NCI-H510A (cell line): ENCODE measurements at places on chromosomes 16 and 17.

DNA sequence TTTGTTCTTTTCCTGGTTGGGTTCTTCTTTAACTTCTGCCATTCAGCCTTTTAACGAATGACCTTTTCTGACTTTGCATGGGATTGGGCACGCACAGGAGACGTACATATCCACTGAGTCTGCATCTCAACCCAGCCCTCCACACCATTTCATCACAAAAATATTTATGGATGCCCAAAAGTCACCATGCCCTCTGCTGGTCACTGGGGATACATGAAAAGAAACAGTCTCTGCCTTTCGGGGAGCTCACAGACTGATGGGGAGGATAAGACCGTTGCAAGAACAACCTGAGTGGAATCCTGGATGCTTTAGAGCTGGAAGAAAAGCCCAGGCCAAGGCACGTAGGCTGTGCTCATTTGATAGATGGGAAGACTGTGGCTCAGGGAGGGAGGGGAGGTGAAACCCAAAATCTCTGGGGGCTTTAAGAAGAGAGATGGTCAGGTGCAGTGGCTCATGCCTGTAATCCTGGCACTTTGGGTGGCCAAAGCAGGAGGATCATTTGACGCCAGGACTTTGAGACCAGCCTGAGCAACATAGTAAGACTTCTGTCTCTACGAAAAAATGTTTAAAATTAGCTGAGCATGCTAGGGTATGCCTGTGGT, 7.9 kb upstream of the MT2A start:
- no peak for DNase-seq

DNA sequence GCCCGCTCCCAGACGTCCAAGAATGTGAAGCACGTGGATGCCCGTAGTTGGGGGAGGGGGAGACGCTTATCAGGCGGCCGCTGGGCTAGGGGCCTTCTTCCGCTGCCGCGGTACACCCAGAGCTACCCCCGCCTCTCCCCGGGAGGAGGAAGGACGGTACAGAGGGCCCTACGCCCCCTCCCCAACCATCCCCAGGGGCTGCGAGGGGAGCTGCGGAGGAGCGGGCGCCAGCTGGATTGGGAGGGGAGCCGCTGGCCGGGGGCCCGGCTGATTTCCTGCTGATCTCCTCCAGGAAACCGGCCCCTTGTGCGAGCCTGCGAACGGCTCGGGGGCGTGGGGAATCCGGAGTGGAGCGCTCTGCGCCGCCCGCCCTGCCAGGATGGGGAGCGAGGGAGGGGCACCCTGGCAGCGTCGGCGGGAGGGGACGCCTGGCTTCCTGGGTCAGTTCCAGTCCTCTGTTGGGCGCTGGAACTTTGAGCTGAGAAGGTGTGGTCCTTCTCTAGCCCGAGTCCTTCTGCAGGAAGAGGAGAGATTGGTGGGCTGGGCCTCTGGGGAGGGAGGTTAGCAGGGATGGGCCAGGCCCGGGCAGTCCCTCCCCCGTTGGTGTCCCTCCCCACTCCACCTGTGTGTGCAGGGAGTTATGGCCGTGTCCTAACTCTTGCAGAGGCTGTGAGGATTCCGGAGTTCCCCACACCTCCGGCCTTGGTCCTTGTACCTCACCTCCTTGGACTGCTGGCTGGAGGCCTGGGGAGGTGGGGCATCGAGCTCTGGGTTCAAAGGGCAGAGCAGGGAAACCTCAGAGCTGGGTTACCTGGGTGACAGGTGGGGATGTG, 19.2 kb downstream of the GJD3 start:
- peak; percentile 40 for DNase-seq

DNA sequence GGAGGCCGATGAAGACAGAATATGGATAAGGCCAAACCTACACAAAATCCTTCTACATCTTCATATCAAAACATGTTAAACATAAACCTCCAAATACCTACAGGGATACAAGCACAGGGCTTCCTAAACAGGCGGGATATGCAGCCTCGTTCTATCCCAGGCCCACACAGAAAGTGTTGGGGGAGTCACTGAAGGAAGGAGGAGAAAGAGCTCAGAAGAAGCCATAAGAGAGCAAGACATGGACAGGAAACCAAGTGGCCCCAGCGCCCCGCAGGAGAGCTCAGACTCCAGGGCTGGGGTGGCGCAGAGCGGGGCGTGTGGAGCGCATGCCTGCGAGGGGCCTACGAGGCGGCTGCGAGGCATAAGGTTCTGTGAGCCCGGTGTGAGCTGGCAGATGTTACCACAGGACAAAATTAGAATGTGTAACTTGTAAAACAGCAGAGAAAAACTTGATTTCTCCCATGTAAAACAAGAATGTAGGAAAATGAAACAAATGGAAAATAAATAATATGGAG, 11.0 kb upstream of the FASN start:
- DNase-seq: no peak

DNA sequence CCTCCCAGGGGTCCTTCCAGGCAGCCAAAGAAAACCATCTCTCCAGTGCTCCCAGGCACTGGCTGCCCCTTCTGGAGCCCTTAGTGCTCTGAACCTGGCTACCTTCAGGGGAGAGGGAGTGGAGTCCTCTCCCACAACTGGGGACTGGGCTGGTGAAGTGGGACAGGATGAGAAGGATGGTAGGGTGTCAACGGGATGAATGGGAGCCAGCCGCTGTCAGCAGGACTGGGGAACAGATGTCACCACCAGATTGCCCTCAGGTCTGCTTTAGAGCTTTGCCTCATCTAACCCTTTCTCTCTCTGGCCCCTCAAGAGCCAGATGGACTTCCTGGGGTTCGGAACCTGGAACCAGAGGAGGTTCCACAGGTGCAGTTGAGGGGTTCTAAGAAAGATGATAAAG, 488 bp upstream of the SEBOX start:
- no peak for DNase-seq

GRCh38 chr16:86222965-86223551, 287.3 kb upstream of the FOXF1 start:
- DNase-seq: no peak

- peak; percentile 84 for DNase-seq
These were observed 21.1 kb downstream of the MINK1 start for GRCh38 chr17:4854111-4854681.

GRCh38 chr17:2188971-2189630, 114.5 kb downstream of the SMG6 start:
- DNase-seq: no peak

- DNase-seq: no peak
These were observed 130.9 kb downstream of the PARN start for GRCh38 chr16:14499110-14499509.

DNA sequence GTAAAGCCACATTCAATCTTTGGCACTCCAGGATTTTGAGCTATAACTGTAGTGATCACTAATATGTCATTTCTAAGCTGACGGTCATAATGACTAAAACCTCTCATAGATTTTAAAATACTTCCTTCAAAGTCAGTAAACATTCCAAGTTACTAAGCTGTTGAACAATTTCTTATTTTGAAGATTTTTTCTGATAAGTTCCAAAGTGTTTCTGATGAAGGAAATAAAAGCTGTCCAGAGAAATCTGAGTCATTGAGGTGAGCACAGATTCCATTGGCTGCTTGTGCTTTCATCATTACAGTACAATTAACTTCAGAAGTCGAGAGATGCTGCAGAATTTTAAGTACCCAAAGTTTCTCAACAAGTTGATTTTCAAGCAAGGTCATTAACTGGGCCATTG, 23.9 kb downstream of the NLRC5 start:
- DNase-seq: no peak

GRCh38 chr17:35743626-35744328, 9.3 kb downstream of the GAS2L2 start:
- no peak for DNase-seq

- DNase-seq: no peak
These were observed 14.0 kb downstream of the SRCIN1 start for GRCh38 chr17:38591759-38592241.

GRCh38 chr16:8204096-8204495, 386.2 kb downstream of the TMEM114 start:
- no peak for DNase-seq
